MG63 (cell line): ENCODE measurements at places on chromosomes 5 and 9. TPM values are rescaled to one million over a fixed set of nuclear protein-coding genes. Genes with fewer than 3 reads are reported as not detected.

Gene CNTNAP3
- total RNA-seq = 2.7 and 3.2 TPM in 2 replicates

Gene PCDHGC3
- total RNA-seq = 42.3 and 49.8 TPM in 2 replicates

Gene AFAP1L1
- total RNA-seq = 8.1 and 16.2 TPM in 2 replicates

Gene CYLC2
- total RNA-seq = not detected in 2 replicates

Gene SLC2A8
- 10.8 and 14.2 TPM in 2 replicates for total RNA-seq

Gene TMEM252
- not detected in 2 replicates for total RNA-seq

Gene EIF4E1B
- total RNA-seq = not detected in 2 replicates

Gene SLC45A2
- total RNA-seq = not detected in 2 replicates

Gene IRX2
- 21.5 and 25.3 TPM in 2 replicates for total RNA-seq

Gene PCDH1
- 3.8 and 12.8 TPM in 2 replicates for total RNA-seq

Gene LCN15
- total RNA-seq = not detected in 2 replicates

Gene DBH
- not detected in 2 replicates for total RNA-seq

Gene GLIPR2
- 17.1 and 20.3 TPM in 2 replicates for total RNA-seq

Gene TCF7
- 8.9 and 12.0 TPM in 2 replicates for total RNA-seq

Gene RLN2
- not detected in 2 replicates for total RNA-seq

Gene ABO
- total RNA-seq = not detected in 2 replicates

Gene ORM2
- total RNA-seq = not detected in 2 replicates

Gene CCL19
- total RNA-seq = not detected in 2 replicates

Gene PKN3
- total RNA-seq = 10.2 and 10.5 TPM in 2 replicates

Gene TRMT10B
- 1.5 and 5.1 TPM in 2 replicates for total RNA-seq

Gene AQP7
- total RNA-seq = not detected in 2 replicates

Gene PCDHGB7
- total RNA-seq = 0.10 TPM in 1 of 2 replicates, not detected in the other

Gene CAVIN4
- 0.69 and 0.82 TPM in 2 replicates for total RNA-seq

Gene CBY3
- not detected in 2 replicates for total RNA-seq

Gene ZNF454
- not detected in 2 replicates for total RNA-seq

Gene RLN1
- not detected in 2 replicates for total RNA-seq

Gene IL7R
- total RNA-seq = 3.4 and 3.6 TPM in 2 replicates

Gene FSTL4
- total RNA-seq = not detected in 2 replicates

Gene POMT1
- 6.7 and 12.8 TPM in 2 replicates for total RNA-seq

Gene TTC16
- not detected in 2 replicates for total RNA-seq

Gene CA9
- total RNA-seq = 0.40 TPM in 1 of 2 replicates, not detected in the other

Gene CNTNAP3B
- 12.2 and 15.7 TPM in 2 replicates for total RNA-seq

Gene OMD
- total RNA-seq = not detected in 2 replicates

Gene MARCOL
- total RNA-seq = not detected in 2 replicates

Gene PKD2L2
- total RNA-seq = not detected in 2 replicates

Gene LCN12
- not detected in 2 replicates for total RNA-seq

Gene PCDHGA4
- 0.23 and 0.44 TPM in 2 replicates for total RNA-seq

Gene KIF27
- total RNA-seq = 0.69 and 1.8 TPM in 2 replicates

Gene HMGCR
- total RNA-seq = 21.5 and 27.4 TPM in 2 replicates

Gene PJA2
- 43.8 and 57.7 TPM in 2 replicates for total RNA-seq

Gene FBP2
- not detected in 2 replicates for total RNA-seq

Gene RAB14
- 43.3 and 58.4 TPM in 2 replicates for total RNA-seq
